ENCODE measurements at places on chromosomes 4 and X.

DNA sequence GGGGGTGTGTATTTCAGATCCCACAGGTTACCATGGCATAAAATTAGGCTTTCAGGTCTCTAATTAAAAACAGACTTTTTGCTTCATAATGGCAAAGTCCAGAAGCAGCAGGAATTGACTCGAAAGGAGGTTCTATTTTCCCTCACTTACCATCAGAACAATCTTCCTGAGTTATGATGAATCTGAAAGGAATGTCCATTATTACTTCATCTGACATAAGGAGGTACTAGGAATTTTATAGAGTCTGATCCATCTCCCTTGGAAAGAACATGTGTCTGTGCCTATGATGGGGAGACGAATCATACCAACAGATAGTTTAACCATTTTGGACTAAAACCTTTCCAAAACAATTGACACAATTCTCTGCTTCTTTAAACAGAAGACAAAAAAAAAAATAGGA is 206.3 kb upstream of the FGF13 start:
- DNase-seq: no peak

GRCh38 chrX:130831347-130831722 is 71.7 kb downstream of the ENOX2 start:
- no peak for DNase-seq

DNA sequence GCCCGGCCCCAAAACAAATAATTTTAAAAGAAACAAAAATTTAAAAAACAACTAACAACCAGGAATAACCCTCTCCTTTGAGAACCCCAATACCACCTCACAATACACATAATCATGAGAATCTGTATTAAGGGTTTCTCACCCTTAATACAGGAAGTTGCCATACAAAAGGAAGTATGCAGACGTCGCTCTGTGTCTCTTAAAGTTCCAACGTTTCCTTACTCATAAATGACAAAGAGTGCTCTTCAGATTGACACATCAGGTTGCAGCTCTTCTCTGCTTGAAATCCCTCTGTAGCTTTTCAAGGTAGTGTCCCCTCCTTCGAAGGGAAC is 73.9 kb upstream of the IRF2 start:
- DNase-seq: no peak

DNA sequence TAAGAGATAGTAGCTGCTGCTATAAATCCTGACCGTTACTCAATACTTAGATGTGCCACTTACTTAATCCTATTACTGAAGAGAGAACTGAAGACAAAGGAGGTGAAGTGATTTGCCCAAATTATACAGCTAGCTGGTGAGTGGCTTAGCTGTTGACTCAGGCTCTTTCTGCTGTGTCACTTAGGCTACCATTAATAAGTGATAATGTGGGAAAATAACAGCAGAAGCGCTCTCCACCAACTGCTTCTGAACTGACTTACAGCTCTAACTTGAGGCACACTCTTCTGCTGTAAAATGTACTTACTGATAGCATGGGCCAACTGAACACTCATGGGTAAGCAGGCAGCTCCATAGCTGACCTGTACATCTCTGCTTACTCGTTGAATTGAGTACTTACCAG is 7.5 kb upstream of the KLHL5 start:
- DNase-seq: no peak

All from stimulated activated CD4-positive, alpha-beta T cell treated with anti-CD3 and anti-CD28 coated beads, Interleukin-4, amount 100 ng/mL, for 1 hour (primary cell).